Transverse colon (tissue), 4 donors: ENCODE measurements at places on chromosomes 7 and 10. TPM values are rescaled to one million over a fixed set of nuclear protein-coding genes. Genes with fewer than 3 reads are reported as not detected.
A peak's percentile ranks its signal among the peaks of the same experiment; 100 is the strongest.

DNA sequence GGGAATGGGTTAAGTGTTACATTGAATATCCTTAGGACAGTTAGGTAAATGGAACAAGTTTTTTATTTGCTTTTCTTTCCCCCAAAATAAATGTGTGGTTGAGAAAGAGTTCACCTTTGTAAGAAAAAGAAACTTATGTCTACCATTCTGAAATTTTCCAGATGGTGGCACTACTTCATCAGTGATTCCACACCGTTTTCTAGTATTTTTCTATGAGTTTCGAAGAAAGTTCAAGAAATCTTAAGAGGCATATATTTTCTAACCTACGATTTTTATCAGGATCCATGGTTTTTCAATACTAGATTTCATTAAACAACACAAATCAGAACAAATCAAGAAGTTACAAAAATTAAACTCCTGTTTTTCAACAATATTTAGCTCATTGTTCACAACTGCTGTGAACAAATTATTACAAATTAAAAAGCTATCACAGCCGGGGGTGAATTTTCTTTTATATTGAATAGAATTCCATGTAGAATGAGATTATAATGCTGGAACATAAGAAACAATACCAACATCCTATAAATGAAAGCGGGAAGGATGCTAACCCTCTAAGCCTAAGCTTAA, 163.1 kb upstream of the NPVF start:
- H3K36me3 ChIP-seq: no peaks in the 10 kb centered on the region
- H3K27me3 ChIP-seq: no peaks in the 10 kb centered on the region
- peak overlapping the region; percentile 62 for H3K27ac ChIP-seq
- peaks cover 32% of the 10 kb centered on the region for H3K4me1 ChIP-seq
- DNase-seq: no peak
- no peak overlapping the region for H3K4me3 ChIP-seq

The HOXA13 gene
- 69.9 TPM for total RNA-seq

The EMX2 gene
- total RNA-seq: not detected

DNA sequence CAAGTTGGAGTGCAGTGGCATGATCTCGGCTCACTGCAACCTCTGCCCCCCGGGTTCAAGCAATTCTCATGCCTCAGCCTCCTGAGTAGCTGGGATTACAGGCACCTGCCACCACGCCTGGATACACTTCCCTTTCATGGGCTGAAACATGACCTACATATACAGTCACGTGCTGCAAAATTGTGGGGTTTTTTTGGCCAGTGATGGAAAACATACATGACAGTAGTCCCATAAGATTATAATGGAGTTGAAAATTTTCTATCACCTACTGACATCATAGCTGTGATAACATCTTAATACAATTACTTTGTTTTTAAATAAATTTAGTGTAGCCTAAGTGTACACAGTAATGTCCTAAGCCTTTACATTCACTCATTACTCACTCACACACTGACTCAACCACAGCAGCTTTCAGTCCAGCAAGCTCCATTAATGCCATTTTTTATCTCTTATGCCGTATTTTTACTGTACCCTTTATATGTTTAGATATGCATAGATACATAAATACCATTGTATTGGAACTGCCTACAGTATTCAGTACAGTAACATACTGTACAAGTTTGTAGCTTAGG, 79.9 kb upstream of the TMEM196 start:
- H3K4me3 ChIP-seq: no peak overlapping the region
- no peaks in the 10 kb centered on the region for H3K4me1 ChIP-seq
- no peak overlapping the region for H3K27ac ChIP-seq
- DNase-seq: no peak
- no peaks in the 10 kb centered on the region for H3K27me3 ChIP-seq

DNA sequence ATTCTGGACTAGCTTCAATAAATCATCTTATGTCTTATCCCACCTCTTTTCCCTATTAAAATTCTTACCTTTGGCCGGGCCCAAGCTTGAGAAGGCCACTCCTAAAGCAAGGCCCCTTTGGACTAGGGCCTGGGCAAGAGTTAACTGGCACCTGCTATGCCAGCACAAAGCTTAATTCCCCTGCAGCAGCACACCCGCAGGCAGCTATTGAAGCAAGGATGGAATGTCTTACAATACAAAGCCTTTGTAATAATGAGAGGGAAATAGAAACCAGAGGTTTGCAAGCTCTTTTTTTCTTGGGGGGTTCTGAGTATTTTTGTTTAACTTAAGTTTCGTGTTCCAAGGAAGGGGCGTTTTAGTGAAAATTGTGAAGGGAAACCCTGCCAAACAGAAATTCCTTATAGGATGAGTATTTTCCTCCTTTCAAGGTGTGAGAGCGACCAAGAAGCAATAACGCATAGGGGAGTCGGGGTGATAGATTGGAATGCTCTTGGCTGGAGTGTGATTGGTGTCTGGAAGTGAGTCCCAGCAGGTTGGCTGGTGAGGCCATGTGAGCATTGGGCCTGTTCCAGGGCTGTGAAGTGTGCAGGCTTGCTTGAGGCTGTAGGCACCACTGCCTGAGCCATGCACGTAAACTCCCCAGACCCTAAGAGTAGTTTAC, 148.5 kb downstream of the KIAA1217 start:
- no peak for DNase-seq
- H3K27ac ChIP-seq: no peak overlapping the region
- no peak overlapping the region for H3K4me3 ChIP-seq
- H3K27me3 ChIP-seq: no peaks in the 10 kb centered on the region
- no peaks in the 10 kb centered on the region for H3K36me3 ChIP-seq
- H3K4me1 ChIP-seq: no peaks in the 10 kb centered on the region

The PDZD7 gene
- 2.0 TPM for total RNA-seq

DNA sequence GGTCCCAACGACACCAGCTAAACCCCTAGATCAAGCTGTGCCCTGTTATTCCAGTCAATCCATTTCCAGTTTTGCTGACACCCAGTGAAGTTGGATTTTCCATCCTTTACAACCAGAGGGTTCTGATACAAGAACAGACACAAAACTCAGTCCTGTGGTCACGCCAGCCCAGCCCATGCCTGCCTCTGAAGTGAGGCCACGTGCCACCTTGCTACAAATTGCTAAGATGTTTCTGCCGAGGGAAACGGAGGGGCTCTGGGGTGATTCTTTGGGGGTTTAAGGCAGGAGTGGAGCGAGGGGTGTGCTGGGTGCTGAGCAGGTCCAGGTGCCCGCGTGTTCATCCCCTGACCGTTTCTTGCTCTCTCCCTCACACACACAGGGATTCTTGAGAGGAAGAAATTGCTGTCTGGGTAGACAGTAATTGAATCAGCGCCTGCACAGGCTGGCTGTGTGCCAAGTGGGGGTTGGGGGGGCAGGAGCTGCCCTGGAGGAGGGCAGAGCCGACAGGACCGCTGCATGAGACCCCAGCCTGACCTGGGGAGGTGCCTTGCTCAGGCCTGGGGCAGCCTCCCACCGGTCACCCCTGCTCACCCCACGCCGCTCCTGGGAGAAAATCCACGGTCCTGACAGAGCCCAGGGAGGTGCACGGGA, 38.1 kb downstream of the ADAP1 start:
- no peak overlapping the region for H3K27ac ChIP-seq
- no peak overlapping the region for H3K4me3 ChIP-seq
- DNase-seq: peak; percentile 66
- H3K27me3 ChIP-seq: no peaks in the 10 kb centered on the region
- H3K36me3 ChIP-seq: no peaks in the 10 kb centered on the region

DNA sequence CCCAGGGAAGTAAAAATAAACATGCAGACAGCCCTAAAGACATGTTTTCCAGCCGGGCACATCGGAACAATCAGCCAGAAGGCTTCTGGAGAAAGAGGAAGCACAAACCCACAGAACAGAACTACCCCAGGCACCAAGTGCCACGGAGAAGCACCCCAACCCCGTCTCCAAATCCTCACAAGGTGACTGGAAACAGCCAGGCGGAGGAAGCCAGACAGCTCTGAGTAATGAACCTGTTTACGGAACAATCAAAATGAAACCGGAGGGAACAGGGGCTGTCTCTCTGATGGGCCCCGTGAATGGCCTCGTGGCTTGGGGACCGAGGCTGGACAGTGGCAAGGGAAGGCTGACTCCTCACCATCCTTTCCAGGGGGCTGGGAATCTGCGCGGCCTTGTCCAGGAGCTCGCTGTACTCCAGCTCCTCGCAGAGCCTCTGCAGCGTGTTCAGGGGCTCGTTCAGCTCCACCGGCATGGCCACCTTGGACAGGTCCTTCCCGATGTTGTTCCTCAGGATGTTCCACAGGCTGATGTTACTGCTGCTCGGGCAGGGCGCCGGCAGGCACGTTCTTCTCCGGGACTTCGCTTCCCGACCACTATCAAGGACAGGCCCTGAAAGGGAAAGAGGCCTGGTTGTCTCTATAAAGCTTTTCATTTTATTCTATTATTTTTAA, 77.0 kb upstream of the GSDME start:
- no peaks in the 10 kb centered on the region for H3K27me3 ChIP-seq
- peak; percentile 34 for DNase-seq
- H3K27ac ChIP-seq: peak overlapping the region; percentile 56
- peaks cover 2% of the 10 kb centered on the region for H3K4me1 ChIP-seq

- H3K27ac ChIP-seq: no peak overlapping the region
- H3K4me3 ChIP-seq: no peak overlapping the region
- no peaks in the 10 kb centered on the region for H3K4me1 ChIP-seq
- H3K27me3 ChIP-seq: no peaks in the 10 kb centered on the region
- DNase-seq: no peak
Measured at GRCh38 chr10:77763453-77764430, 126.1 kb upstream of the KCNMA1 start.

DNA sequence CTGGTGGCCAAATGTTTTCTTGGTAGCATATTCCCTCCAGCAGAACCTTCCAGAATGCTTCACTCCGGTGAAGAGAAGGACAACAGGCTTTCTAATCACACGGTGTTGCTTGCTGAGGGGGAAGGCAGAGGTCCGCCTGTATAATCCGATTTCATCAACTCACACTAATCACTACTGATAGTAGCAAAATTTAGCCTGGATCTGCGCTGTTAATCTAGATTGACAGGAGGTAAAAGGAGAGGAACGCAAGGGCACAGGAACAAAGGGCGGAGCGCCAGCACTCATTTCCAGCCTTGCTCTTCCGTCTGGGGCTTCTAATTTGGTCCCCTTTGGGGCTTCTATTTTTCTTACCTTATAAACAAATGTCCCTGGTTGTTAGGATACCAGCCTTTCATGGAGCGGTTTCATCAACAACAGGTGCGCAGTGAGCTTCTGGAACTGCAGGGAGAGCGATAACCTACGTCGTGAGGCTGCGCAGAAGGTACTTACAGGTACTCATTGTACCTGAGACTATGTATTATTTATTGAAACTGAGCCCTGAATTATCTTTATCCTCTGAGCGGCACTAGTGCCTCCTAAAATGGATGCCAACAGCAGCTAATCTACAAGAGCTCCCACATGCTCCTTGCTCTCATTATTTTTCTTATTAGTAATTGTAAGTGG, 150.6 kb downstream of the CACNB2 start:
- H3K4me3 ChIP-seq: no peak overlapping the region
- H3K27ac ChIP-seq: no peak overlapping the region
- no peaks in the 10 kb centered on the region for H3K36me3 ChIP-seq
- no peaks in the 10 kb centered on the region for H3K27me3 ChIP-seq

DNA sequence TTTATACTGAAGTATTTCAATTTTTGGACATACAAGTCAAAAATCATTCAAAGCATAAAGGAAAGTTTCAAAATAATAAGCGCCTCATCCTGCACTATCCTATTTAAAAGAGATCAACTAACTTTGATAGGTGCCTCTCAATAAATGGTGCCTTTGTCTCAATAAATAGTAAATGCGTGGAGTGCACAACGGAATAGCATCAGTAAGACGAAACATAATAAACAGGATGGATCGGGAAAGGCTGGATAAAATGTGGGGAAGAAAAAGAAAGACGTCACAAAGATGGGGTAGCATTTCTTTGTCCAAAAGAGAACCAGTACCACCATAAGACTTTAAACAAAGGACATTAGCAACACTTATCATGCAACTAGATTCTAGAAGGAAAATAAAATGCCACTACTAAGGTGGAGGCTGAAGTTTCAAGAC, 571 bp upstream of the PRKAR2B start:
- no peaks in the 10 kb centered on the region for H3K36me3 ChIP-seq
- H3K27me3 ChIP-seq: no peaks in the 10 kb centered on the region
- peaks cover 28% of the 10 kb centered on the region for H3K4me1 ChIP-seq
- peak overlapping the region; percentile 80 for H3K27ac ChIP-seq

GRCh38 chr10:94490789-94491039, 54.9 kb upstream of the HELLS start:
- no peak for DNase-seq
- no peaks in the 10 kb centered on the region for H3K4me1 ChIP-seq
- no peaks in the 10 kb centered on the region for H3K27me3 ChIP-seq

DNA sequence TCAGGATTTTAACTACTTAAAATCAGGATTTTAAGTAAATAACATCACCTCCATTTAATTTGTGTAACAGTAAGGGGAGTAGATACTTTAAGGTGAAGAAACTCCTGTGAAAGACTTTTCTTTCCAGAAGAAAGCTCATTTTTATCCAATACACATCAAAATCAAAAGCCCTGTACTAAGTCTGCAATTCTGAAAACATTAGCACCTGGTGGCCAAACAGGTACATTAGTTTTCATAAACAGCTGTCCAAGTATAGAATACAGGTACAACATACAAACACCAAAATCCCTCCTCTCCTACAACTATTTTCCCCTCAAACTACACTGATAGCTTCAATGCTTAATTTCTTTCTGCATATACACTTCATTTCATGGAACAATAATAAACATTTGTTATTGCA, 22.9 kb downstream of the FAM3C start:
- no peaks in the 10 kb centered on the region for H3K4me1 ChIP-seq
- H3K27ac ChIP-seq: no peak overlapping the region
- no peaks in the 10 kb centered on the region for H3K27me3 ChIP-seq

The PKD1L1 gene
- total RNA-seq: 1.3 TPM

- H3K36me3 ChIP-seq: no peaks in the 10 kb centered on the region
- H3K4me3 ChIP-seq: no peak overlapping the region
- no peaks in the 10 kb centered on the region for H3K27me3 ChIP-seq
Measured at GRCh38 chr7:51033727-51034520, 251.2 kb upstream of the GRB10 start.

The CTAGE4 gene
- total RNA-seq: 63.3 TPM

DNA sequence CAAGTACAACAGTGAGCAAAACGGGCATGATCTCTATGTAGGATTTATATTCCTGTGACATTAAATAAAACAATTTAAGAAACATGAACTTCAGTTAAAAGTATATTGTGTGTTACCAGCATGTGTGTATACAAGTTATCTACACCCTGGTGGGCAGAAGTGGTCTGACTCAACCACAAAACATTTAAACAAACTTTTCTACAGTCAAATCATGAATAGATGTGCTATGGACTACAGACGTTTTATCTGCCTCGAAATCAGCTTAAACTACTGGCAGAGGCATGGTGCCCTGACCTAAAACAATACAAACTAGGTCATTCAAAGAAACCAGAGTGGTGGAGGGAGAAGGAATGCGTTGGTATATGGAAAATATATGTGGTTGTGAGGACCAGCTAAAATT, 3.6 kb downstream of the ARL3 start:
- no peak overlapping the region for H3K27ac ChIP-seq
- H3K27me3 ChIP-seq: no peaks in the 10 kb centered on the region
- no peaks in the 10 kb centered on the region for H3K36me3 ChIP-seq
- peaks cover 16% of the 10 kb centered on the region for H3K4me1 ChIP-seq
- no peak overlapping the region for H3K4me3 ChIP-seq
- no peak for DNase-seq
